ENCODE measurements at places on chromosomes 13 and 19.
A peak's percentile ranks its signal among the peaks of the same experiment; 100 is the strongest.

DNA sequence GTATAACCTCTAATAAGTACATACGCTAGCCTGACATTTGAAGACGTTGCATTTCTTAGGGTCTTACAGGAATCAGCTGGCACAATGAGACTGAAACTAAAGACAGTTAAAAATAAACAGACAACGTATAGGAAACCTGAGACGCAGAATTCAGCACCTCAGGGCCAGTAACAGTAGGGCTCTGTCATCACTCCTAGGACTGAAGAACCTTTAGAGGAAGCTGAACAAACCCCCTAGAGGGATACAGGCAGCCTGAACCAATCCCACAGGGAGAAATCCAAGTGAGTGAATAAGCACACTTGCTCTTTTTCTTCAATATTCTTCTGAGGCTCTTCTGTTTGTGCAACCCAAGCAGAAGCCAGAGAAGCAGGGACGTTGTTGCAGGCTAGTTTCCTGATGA lies 53.9 kb upstream of the KLHL1 start:
- no peak for DNase-seq

GRCh38 chr13:32471187-32471922 lies 43.4 kb upstream of the N4BP2L1 start:
- DNase-seq = peak; percentile 9

GRCh38 chr13:98652276-98652675 lies 75.4 kb upstream of the STK24 start:
- no peak for DNase-seq

- DNase-seq = peak; percentile 77
These were observed 3.4 kb downstream of the EVI5L start for GRCh38 chr19:7833225-7834099.

GRCh38 chr19:15320116-15320515 lies 12.2 kb downstream of the BRD4 start:
- DNase-seq = peak; percentile 90

DNA sequence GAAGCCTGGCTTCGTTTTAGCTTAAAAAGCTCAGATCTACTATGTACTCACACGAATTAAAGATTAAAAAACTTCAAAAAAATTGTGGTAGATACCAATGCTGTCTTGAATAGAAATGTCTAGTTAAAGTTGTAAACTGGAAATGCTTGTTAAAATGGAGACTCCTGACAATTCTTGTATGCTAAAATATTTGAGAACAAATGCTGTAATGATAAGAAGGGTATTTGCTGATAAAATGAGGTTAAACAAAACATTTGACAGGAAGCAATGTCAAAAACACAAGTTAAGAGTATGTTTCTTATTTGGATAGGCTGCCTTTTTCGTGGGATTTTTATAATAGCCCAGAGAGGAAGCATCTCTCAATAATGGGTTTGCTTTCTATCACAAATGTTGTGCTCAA lies 48.0 kb upstream of the POSTN start:
- DNase-seq = no peak

GRCh38 chr13:36919833-36920615 lies at the start of gene SMAD9:
TSS of gene SMAD9 (minus strand) at chr13:36920238. CDS start at chr13:36879689, 40,549 bp downstream.
- peak; percentile 69 for DNase-seq

GRCh38 chr13:32428581-32429432 lies 877 bp upstream of the N4BP2L1 start:
- DNase-seq = no peak

GRCh38 chr13:27034678-27035111 lies 136.9 kb downstream of the USP12 start:
- no peak for DNase-seq

DNA sequence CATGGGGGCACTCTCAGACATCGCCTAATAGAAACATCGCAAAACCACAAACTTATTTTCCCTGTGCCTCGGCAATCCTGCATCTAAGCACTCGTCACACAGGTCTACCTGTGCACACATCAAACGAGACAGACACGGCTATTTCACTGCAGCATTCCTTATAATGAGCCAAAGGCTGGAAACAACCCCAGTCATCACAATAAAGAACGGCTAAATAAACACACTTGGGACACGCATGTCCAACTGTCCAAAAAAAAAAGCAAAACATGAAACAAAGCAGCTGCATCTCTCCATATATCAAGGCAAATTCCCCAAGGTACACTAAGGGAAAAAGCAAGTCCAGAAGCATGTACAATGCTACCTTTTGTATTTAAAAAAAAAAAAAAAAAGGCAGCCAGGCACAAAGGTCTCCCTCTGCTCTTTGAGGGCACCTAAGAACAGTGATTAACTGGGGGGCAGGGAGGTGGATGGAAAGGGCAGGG lies 27.2 kb upstream of the CCNP start:
- DNase-seq = no peak

DNA sequence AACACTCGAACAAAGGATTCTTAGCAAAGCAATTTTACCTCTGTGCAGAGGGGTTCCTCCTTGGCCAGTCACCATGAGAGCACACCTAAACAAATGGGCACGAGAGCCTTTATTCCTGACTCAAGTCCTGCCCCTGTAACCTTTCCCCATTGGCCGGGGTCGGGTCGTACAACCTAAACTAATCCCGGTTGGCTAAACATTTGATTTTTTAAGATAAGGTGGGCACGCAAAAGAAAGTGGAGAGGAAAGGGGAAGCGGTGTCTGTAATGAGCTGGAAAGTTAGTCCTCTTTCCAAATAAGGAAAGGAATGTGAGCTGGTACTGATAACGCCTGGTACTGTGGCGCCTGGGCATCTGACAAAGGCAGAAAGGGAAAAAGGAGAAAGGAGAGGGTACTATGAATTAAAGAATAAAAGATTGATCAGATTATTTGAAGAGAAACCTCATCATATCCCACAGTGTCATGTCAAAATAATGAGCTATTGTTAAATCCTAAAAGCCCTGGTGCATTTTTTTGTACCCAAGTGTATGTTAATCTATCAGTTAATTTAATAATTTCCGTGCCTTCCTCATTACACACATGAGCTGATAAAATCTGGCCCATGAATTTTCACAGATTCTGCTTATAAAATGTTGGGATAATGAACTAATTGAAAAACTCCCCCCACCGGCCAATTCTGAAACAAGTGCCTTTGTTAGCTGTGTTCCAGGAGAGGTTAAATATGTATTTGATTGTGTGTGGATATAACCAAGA lies 335.7 kb downstream of the RFC3 start:
- DNase-seq = no peak

DNA sequence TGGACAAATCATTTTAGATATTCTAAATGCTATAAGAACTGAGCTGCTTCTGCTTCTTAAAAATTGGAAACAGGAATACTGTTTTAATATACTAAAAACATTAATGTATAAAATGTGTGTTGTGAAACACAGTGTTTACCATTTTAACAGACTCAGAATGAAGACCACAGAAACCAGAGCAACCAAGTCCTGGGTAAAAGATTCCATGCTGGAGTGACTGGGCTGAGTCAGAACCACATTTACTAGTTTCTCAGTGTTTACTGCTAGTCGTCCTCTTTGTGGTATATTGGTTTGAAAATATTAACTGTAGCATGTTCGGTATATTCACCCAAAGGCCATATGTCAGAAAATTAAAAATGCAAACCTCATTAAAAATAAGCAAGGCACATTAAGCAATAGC lies 31.9 kb downstream of the ANKRD10 start:
- DNase-seq = peak; percentile 56

DNA sequence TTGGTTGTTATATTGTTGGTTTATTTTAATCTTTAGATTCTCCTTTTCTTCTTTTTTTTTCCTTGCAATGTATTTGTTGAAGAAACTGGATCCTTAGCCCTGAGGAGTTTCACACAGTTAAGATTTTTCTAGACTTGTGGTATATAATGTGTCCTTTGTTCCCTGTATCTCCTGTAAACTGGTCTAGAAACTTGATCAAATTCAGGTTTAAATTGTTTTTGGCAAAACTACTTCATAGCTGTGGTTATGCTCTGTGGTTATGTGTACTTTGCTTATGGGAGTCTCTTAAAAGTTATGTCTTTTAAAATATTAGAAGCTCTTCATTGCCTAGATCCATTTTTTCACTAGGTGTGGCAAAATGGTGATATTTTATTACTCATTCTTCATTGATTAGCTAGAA lies 3.7 kb upstream of the MTRF1 start:
- peak; percentile 25 for DNase-seq

- no peak for DNase-seq
These were observed 7.8 kb downstream of the ACTN4 start for GRCh38 chr19:38655148-38655824.

GRCh38 chr13:87280139-87280538 lies 391.0 kb upstream of the SLITRK5 start:
- DNase-seq = no peak

- DNase-seq = no peak
These were observed 1.0 kb upstream of the RPS5 start for GRCh38 chr19:58385891-58386575.

- peak; percentile 58 for DNase-seq
These were observed 106.4 kb downstream of the FGF14 start for GRCh38 chr13:102295316-102296048.

- no peak for DNase-seq
These were observed 780.8 kb downstream of the GPC5 start for GRCh38 chr13:92179223-92179622.

DNA sequence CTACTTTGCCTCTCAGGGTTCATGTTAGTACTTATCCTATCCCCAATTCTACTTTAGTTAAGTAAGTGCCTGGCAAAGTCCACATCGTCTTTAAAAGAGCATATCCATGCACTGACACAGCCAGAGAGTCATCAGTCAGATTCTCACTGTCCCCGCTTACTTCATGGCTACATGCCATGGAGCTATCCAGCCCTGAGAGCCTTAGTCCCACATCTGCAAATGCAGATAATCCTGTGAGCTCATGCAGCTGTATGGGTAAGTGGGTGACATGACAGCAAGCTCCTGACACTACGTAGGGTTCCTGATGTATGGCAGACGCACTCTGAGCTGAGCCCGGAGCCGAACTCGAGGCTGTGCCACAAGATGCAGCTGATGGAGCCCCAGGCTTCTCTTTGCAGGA lies 661.5 kb downstream of the LIG4 start:
- peak; percentile 2 for DNase-seq

Measured in AG10803 (cell line).